Spleen (tissue), 13 donors: ENCODE measurements at places on chromosomes 11 and 22. TPM values are rescaled to one million over a fixed set of nuclear protein-coding genes. Genes with fewer than 3 reads are reported as not detected.
A peak's percentile ranks its signal among the peaks of the same experiment; 100 is the strongest.

The UFD1 gene
- total RNA-seq, result 49.9 TPM

The VPS37C gene
- total RNA-seq, result 15.7 TPM

The OR52E6 gene
- not detected for total RNA-seq

The RAG2 gene
- total RNA-seq, result not detected

The RBMXL2 gene
- total RNA-seq, result not detected

The AHNAK gene
- total RNA-seq, result 289 TPM

The OR52R1 gene
- not detected for total RNA-seq

DNA sequence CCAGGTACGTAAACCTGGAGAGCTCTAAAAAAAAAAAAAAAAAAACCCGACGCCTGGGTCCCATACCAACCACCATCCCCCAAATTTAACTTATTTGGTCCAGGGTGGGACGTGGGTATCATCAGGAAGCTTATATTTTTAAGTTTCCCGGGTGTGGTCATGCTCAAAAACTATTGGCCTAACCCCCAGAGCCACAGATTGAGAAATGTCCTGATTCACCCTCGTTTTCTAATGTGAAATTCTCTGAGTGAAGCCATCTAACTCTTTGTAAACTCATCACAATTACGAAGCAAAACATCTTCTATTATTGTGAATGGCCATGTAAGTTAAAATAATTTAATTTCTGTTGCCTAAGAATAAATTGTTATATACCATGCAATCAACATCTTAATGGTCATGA lies 29.6 kb downstream of the PAK1 start:
- DNase-seq, result no peak

DNA sequence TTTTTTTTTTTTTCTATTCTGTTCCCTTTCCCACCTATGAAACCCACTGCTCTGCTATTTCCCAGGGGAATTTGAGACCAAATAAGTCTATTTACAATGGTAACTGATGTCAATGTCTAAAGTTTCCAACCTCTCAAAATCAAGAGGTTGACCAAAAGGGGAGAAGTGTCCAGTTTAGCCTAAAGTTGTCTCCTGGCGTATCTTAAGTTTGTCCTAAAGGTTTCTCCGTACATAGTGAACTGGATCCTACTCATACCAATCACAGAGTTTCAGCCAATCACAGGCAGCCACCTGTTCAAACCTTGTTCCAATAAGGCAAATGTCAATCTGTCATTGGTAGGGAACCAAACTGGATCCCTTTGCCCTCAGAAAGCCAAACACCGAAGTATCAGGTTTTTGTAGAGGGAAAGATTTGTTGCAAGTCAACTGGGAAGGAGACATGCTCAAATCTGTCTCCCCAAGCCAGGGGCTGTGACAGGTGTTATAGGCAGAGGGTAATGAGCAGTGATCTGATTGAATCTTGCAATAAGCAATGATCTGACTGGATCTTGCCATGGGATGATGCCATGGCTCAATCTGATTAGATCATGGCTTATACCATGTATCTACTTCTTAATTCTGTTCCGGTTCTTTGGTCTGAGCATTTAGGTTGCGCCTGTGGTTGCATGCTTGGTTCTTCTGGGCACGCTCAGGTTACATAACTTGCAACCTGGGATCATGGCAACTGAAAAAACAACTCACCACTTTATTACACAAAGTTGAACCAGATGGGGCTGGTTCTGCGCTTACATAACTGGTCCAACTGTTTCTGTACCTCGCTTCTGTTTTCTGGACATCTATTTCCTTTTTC lies 1.1 kb upstream of the VPS37C start:
- DNase-seq, result no peak

- no peak for DNase-seq
Observed at GRCh38 chr11:77379253-77379652, 77.8 kb upstream of the GDPD4 start.

DNA sequence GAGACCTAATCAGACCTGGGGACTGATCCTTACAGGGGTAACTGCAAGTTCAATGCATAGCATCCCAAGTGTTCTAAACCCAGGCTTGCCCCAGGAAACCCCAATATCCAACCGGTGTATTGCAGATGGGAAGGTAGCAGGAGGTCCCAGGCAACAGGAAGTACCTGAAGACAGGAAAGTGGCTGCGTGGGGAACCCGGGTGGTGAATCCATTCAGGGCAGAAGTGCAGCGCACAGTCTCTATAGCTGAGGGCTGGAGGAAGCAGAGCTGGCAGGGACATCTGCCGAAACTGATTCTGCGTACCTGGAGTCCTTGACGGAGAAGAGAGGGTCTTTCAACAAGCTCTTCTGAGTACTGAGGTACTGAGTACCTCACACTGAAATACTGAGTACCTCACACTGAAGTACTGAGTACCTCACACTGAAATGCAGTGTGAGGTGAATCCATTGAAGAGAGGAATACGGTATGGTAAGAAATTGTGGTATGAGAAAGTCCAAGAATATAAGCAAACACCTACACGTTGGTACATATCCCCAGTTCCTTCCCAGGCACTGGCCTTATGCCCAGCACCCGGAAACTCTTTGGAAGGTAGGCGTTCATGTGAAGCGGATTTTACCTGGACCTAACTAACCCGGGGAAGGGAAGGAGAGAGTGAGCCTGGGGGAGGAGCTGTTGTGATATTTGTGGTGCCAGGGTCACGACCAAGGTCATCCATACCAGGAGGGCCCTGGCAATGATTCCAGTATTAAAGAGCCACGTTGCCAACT lies 20.1 kb downstream of the SCN4B start:
- no peak for DNase-seq

DNA sequence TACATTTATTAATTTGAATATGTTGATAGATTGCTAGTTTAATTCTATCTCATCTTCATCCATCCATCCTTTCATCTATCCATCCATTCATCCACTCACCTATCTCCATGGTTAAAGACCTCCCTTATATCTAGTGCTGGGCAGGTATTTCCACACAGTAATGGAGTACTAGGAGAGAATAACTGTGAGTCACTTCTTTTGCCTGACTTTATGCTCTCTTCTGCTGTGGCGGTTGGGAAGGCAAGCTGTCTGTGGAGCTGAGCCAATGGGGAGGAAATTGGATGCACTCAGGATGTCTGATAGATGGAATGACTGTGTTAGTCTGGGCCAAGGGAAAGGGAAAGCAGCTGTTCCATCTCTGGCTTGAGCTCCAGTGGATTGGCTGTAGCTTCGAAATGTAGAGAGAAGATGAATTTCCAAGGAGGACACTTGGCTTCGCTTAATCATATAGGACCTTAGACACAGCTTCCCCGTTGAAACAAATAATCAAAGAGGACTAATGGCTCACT lies 60.3 kb downstream of the NELL1 start:
- DNase-seq, result no peak

GRCh38 chr11:47355283-47356128 lies 3.0 kb upstream of the MYBPC3 start:
- DNase-seq, result peak; percentile 90

GRCh38 chr11:69378303-69379141 lies 84.6 kb downstream of the MYEOV start:
- DNase-seq, result peak; percentile 71

GRCh38 chr11:82899186-82899820 lies 927 bp downstream of the PRCP start:
- no peak for DNase-seq

DNA sequence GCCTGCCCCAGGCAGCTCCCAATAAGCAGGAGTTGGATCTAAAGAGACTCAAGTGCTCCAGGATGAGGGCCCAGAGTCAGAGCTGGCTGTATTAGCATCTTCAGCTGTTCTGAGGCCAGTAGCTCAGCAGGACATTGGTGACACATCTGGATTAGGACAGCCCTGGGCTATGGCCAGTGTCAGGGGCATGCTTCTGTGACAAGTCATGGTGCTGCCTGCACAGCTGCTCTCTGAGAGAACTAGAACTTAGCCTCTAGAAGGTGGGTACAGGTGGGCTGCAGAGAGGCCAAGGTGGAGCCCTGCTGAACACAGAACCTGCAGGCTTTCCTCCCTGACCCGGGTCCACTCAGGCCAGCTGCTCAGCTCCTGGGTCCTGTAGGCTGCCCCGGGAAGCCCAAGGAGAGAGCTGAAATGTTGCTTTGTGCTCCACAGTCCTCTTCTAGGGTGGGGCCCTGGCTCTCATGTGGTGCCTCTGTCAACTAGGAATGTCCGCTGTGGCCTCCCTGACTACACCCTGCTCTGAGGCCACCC lies 426.9 kb downstream of the SOX6 start:
- DNase-seq, result no peak

GRCh38 chr11:118258410-118258809 lies 5.7 kb downstream of the MPZL2 start:
- DNase-seq, result no peak

DNA sequence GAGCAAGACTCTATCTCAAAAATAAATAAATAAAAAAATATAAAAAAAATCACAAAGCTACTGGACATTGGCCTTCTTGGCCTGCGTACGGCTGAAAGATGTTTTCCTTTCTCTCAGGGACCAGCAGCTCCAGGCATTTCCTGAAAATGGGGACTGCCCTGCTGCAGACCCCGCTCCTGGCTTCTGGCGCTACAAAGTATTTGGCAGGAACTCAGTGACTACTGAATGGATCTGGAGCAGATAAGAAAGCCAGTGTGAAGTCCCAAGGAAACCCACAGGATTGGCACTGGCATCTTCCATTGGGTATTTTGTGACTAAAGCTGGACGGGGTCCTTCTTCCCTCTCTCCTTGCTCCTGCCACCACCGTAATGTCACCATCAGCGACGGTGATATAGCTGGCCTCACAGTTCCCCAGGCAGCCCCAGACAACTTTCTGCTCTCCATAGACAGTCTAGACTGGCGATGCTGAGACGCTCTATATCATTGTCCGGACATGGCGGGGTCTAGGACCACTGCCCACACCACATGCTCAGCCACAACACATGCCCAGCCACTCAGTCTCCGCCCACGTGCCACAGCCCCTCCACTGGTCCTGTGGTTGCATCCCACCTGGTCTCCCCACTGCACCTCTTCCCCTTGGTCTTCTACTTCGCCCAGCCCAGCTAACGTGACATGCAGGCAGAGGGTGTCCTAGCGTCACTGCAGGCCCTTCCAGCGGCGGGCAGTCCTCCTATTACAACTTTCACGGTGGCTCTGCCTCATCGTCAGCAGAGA lies 22.7 kb upstream of the YPEL1 start:
- DNase-seq, result peak; percentile 51

GRCh38 chr11:118608360-118609227 lies 1.2 kb downstream of the PHLDB1 start:
- peak; percentile 90 for DNase-seq

GRCh38 chr11:117663414-117663813 lies 133.6 kb downstream of the DSCAML1 start:
- no peak for DNase-seq

GRCh38 chr11:72295471-72295870 lies 51.5 kb upstream of the PHOX2A start:
- DNase-seq, result no peak
